ENCODE measurements at places on chromosomes 11 and 22.

GRCh38 chr11:81674211-81674610, 1059.5 kb downstream of the FAM181B start:
- no peak for DNase-seq

GRCh38 chr11:111586388-111586831, 15.8 kb upstream of the SIK2 start:
- peak; percentile 35 for DNase-seq

DNA sequence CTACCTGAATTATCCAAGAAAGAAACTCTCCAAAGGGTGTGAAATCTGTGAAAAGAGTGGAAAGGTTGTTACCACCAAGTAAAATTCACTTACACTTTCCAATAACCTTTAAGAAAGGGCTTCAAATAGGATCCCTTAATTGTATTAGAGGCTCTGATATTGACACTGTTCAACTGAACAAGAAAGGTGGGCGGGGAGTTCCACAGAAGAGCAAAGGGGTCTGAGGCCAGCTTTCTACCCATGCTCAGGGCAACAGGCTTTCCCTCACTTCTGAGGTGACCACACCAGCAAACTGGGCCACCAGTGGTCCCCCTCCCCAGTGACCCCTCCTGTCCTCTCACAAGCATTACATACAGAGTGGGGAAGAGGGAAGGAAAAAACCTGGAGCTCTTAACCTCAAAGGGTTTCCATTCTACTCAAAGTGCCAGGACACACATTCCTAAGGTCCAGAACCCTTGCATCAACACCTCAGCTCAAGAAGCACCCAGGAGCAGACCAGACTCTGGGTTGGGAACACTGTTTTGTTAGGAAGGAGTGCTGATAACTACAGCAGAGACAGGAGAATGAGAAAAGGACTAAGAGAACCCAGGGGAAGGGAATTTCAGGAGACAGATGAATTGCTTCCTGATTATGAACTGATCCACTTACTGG, 71.6 kb upstream of the AKIP1 start:
- no peak for DNase-seq

GRCh38 chr22:41491374-41492100, 22.6 kb downstream of the ACO2 start:
- no peak for DNase-seq

DNA sequence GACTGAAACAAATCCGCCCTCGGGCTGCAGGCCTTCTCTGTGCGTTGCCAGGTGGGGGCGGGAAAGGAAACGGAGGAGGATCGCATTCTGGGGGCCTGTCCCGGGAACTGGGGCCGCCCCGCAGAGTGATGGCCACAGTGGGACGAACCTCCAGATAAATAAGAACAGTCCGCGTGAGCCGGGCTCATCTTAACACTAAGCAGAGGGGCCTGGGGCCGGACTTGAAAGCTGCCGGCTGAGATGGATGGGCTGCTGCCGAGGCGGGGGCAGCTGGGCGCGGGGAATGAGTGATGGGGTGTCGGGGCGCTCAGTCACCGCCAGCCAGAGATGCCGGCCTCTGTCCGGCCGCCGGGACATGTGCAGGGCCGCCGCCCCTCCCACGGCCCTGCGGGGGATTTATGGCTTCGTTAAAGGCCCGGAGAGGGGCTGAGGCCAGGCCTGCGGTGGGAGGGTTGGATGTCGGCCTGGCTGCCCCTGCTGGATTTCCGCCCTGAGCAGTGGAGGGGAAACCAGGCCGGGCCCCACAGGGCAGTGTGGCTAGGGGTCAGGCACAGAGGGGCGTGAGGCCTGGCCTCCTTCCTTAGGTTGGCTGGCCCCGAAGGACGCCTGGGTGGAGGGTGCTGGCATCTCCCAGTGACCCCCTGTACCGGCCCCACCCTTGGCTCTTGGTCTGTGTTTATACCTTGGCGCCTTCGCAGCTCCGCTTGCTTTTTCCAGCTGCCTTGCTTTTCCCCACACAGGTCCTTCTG, 45.3 kb upstream of the CD82 start:
- DNase-seq = no peak

Measured in Caki2 (cell line).